ENCODE measurements at places on chromosomes 6 and 20. TPM values are rescaled to one million over a fixed set of nuclear protein-coding genes. Genes with fewer than 3 reads are reported as not detected.

MYL9 gene
- total RNA-seq: 14.8 TPM

MMP24OS gene
- total RNA-seq: 50.7 TPM

GGTLC1 gene
- not detected for total RNA-seq

RNF217 gene
- total RNA-seq: 7.2 TPM

ZBTB46 gene
- total RNA-seq: 0.75 TPM

UBE2C gene
- 240 TPM for total RNA-seq

HLA-DRA gene
- not detected for total RNA-seq

MEI4 gene
- not detected for total RNA-seq

BHLHE23 gene
- total RNA-seq: not detected

ZC3H12D gene
- total RNA-seq: 0.12 TPM

PRKN gene
- not detected for total RNA-seq

SAMD10 gene
- total RNA-seq: not detected

FAM217A gene
- total RNA-seq: not detected
